Endothelial cell of umbilical vein (primary cell): ENCODE measurements at places on chromosomes 11 and 22.
A peak's percentile ranks its signal among the peaks of the same experiment; 100 is the strongest.

GRCh38 chr22:25962711-25963110 is 206.6 kb upstream of the SEZ6L start:
- no peak overlapping the region for H3K4me3 ChIP-seq
- DNase-seq, result no peak
- H3K27ac ChIP-seq, result no peak overlapping the region
- no peaks in the 10 kb centered on the region for H3K36me3 ChIP-seq

GRCh38 chr22:20239676-20240446 is 28.3 kb downstream of the RTN4R start:
- DNase-seq, result no peak
- no peaks in the 10 kb centered on the region for H3K36me3 ChIP-seq
- no peak overlapping the region for H3K4me3 ChIP-seq
- H3K4me1 ChIP-seq, result peaks cover 11% of the 10 kb centered on the region

DNA sequence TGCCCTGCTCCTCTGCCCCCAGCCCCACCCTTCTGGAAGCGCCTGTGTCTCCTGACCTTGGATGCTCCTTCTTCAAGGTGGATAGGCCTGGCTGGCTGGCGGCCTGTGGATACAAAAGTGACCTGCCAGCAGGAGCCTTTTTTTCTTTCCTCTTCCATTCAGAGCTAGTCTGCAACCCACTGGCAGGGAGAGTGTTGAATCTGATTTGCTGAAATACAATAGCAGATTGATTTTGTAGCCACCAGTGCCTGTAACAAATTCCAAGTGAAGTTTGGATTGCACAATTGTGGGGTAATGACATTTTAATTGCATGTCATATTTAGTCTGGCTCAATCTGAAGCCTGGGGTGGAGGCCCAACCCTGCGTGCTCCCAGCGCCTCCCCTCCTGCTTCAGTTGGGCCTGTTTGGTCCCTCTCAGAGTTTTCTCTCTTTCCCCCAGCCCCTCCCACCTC is 97.2 kb downstream of the GRIK4 start:
- peaks cover 10% of the 10 kb centered on the region for H3K4me1 ChIP-seq
- H3K27me3 ChIP-seq, result no peaks in the 10 kb centered on the region
- H3K27ac ChIP-seq, result no peak overlapping the region
- no peak for DNase-seq
- no peak overlapping the region for H3K4me3 ChIP-seq

- H3K27me3 ChIP-seq, result no peaks in the 10 kb centered on the region
- H3K4me3 ChIP-seq, result no peak overlapping the region
- no peaks in the 10 kb centered on the region for H3K4me1 ChIP-seq
- no peak for DNase-seq
These were observed 25.9 kb downstream of the PPM1F start for GRCh38 chr22:21926728-21927127.

- peaks cover 21% of the 10 kb centered on the region for H3K4me1 ChIP-seq
- H3K27ac ChIP-seq, result no peak within 1 kb of the TSS
- DNase-seq, result peak; percentile 62
- no peaks in the 10 kb centered on the region for H3K36me3 ChIP-seq
- no peaks in the 10 kb centered on the region for H3K27me3 ChIP-seq
These were observed at the start of gene ARHGAP20 for GRCh38 chr11:110711776-110712658. TSS of gene ARHGAP20 (minus strand) at chr11:110712437. CDS start at chr11:110712231, 206 bp downstream.

- H3K27ac ChIP-seq, result no peak overlapping the region
- no peak overlapping the region for H3K4me3 ChIP-seq
- no peak for DNase-seq
- no peaks in the 10 kb centered on the region for H3K36me3 ChIP-seq
- H3K27me3 ChIP-seq, result no peaks in the 10 kb centered on the region
These were observed 25.6 kb downstream of the ANKRD42 start for GRCh38 chr11:83219095-83219494.
